ENCODE measurements at places on chromosomes 6 and 20. TPM values are rescaled to one million over a fixed set of nuclear protein-coding genes. Genes with fewer than 3 reads are reported as not detected.

APCDD1L gene
- total RNA-seq = 2.4 TPM

TRIM31 gene
- total RNA-seq = not detected

LINC00237 gene
- not detected for total RNA-seq

DUSP15 gene
- not detected for total RNA-seq

GRCh38 chr6:38528196-38528965, 111.3 kb downstream of the BTBD9 start:
- H3K27ac ChIP-seq = no peak overlapping the region
- no peaks in the 10 kb centered on the region for H3K36me3 ChIP-seq

DNA sequence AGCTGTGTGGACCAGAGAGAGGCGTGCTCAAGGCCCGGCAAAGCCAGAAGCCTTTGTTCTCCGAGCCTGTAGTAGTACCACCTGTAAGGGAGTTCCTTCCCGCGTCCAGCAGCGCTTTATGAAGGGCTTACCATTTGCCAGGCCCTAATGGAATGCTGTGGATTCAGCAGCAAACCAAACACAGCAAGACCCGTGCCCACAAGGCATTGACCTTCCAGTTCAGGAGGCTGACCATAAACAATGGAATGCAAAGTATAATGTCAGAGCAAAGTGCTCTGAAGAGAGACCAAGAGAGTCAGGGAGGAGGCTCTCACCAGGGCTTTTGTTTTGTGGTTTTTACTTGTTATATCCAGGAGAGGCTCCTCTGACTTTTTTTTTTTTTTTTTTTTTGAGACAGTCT, 209.8 kb downstream of the ZMYND8 start:
- H3K36me3 ChIP-seq = no peaks in the 10 kb centered on the region
- peak overlapping the region; percentile 21 for H3K27ac ChIP-seq
- no peaks in the 10 kb centered on the region for H3K27me3 ChIP-seq
- peaks cover 29% of the 10 kb centered on the region for H3K4me1 ChIP-seq
- peak; percentile 85 for DNase-seq
- H3K4me3 ChIP-seq = no peak overlapping the region
